ENCODE measurements at places on chromosomes 1 and 21.

DNA sequence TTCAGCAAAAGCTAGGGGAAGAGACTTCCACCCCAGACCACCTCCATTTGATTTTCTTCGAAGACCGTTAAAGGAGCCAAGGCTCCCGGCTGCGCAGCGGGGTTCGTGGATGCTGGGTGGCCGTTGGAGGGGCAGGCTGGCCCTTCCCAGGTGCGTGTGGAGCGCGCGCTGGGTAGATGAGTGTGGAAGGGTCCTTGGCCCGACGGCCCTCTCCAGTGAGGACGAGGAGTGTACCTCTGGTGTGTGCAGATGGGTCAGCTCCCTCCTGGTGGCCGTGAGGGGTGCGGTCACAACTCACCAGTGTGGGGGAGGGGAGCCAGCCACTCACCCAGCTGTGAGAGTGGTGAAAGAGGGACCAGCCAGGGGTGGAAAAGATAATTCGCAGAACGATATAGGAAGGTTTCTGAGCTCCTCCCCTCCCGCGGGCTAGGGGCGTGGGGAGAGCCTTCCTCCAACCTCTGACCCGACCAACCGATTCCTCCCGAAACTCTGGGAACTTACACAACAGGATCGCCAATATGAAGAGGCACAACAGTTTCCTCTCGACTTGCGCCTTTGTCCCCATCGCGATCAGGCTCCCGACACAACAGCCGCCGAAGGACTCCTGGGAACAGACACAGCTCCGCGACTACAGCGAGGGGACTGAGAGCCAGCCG, at the start of gene F11R:
TSS of gene F11R (minus strand) at position 644 of the 656 bp plus-strand sequence. CDS start at position 565, 79 bp downstream.
- DNase-seq, result no peak

DNA sequence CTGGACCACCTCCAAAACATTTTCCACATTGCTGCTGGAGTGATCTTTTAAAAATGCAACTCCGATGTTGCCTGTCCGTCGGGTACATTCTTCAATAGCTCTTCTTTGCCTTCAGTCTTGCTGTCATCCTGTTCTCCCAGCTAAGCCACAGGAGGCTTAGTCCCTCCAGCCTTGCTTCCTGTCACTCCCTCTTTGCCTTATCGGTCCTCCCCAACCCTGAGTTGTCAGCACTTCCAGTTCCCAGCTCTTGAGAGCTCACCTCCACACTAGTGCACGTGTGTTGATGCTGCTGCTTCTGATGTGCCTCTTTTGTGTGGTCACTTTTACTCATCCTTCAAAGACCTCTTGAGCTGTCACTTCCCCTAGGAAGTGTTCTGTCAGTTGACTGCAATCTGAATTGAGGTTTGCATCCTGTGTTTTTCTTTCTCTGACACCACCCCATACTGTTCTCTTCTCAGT, 15.3 kb downstream of the UCK2 start:
- DNase-seq, result no peak

DNA sequence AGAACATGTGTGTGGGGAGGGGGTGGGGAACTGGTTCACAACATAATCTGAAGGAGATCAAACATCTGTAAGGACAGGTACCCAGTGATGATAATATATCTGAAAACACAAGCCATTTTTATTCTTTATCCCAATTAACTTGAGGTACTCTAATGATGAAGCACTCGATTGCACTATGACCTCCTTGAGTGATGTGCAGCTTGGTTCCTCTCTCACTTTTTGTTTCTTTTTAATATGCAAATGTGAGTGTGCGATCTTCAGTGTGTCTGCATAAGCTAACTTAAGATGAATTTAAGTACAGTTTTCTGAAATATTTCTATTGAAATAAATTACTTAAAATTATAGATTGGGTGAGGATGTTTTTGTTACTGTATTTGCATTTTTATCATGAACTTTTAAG, 50.6 kb upstream of the ANGPTL1 start:
- DNase-seq, result no peak

- no peak for DNase-seq
These were observed 42.4 kb downstream of the PDC start for GRCh38 chr1:186418503-186418902.

DNA sequence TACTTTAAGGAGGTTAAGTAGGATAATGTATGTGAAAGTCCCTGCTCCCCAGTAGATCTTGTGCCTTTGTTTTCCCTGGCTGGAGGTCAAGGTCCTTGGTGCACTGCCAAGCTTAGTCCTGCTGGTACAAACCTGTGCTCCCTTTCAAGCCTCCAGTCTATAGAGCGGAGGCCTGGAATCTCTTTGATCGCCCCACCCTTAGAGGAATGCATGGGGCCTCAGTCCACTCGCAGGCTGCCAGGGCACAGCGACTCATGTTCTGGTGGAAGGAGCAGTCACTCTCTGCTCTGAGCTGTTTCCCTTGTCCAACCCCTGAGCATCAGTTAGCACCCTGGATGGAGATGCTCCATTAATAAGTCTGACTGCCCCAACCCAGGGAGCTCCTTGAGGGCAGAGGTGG, 121.8 kb downstream of the HMGB4 start:
- DNase-seq, result no peak

- no peak for DNase-seq
These were observed 4.0 kb upstream of the TNFRSF14 start for GRCh38 chr1:2552189-2552588.

GRCh38 chr21:28615276-28615675, 377.4 kb downstream of the LTN1 start:
- no peak for DNase-seq

- DNase-seq, result no peak
These were observed 104.9 kb upstream of the TMPRSS2 start for GRCh38 chr21:41612674-41613532.

DNA sequence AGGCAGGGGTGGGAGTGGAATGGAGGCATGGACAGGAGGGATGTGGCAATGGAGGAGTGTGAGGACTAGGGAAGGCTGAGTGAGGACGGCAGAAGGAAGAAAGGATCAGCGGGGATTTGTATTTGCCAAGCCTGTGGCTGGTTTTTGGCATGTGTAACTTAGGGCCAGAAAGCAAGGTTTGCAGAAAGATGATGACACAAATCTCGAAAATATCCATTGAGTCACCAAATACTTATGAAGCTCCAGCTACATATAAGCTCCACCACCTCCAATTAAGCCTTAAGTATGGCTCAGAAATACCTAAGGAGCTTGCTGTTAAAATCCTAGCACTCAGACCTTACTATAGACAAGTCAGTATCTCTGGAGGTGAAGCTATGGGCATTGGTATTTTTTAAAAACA, 90.1 kb downstream of the OMA1 start:
- no peak for DNase-seq

DNA sequence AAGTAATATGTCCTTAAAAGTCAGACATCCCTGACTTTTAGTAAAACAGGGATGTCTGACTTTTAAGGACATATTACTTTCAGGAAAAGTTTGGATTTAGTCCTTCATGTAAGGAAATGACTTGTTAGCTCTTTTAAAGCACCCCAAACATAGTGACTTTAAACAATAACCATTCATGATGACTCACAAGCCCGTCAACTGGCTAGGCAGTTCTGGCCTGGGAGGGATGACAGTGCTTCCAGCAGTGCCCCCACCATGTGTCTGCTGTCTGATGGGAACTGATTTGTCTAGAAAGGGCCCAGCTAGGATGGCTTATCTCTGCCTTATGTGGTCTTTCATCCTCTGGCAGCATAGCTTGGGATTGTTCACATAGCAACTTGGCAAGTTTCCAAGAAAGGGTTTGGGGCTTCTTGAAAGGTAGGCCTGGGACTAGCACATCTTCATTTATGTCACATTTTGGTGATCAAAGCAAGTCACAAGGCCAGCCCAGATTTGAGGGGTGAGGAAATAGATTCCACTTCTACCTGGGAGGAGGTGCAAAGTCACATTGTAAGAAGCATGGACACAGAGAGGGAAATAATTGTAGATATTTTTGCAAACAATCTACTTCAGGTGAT, 143.5 kb downstream of the C1orf94 start:
- DNase-seq, result no peak

DNA sequence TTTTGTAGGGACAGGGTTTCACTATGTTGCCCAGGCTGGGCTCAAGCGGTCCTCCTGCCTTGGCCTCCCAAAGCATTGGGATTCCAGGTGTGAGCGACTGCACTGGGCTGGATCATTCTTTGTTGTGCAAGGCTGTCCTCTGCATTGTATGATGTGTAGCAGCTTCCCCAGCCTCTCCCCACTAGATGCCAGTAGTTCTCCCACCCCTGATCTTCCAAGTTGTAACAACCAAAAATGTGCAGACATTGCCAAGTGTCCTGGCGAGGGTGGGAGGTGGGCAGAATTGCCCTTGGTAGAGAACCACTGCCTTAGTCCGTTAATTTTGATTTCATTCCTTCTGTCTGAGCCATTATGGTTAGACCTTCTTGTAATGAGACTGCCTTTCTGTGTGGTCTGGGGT, 7.2 kb downstream of the GALNT2 start:
- no peak for DNase-seq

DNA sequence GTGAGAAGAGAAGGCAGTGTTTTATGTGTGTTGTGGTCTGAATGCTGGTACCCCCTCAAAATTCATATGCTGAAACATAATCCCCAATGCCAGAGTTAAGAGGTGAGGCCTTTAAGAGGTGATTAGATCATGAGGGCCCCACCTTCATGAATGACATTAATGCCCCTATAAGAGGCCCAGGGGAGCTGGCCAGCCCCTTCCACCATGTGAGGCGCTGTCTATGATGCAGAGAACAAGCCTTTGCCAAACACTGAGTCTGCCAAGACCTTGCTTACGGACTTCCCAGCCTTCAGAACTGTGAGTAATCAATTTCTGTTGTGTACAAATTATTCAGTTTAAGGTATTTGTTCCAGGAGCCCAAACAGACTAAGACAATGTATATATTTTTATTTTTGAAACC, 20.2 kb downstream of the CAPZB start:
- no peak for DNase-seq

DNA sequence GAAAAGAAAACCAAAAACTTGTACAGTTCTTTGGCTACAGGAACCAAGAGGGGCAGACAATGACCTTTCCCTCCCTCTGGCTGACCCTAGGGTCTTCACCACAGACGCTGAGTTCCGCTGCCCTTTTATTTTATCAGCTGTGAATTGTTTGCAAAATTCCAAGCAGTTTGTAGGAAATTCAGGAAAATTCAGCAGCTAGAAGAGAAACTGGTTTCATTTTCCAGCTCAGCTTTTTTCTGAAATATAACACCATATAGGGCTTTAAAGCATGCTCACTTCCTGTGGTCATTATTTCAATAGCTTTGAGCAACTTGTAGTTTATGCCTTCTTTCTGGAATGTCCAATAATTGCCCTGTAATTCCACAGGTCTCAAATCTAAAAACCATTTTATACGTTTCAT, 5.5 kb upstream of the PIK3R3 start:
- DNase-seq, result no peak

- no peak for DNase-seq
These were observed 9.6 kb upstream of the GUCA2A start for GRCh38 chr1:42173961-42174735.

DNA sequence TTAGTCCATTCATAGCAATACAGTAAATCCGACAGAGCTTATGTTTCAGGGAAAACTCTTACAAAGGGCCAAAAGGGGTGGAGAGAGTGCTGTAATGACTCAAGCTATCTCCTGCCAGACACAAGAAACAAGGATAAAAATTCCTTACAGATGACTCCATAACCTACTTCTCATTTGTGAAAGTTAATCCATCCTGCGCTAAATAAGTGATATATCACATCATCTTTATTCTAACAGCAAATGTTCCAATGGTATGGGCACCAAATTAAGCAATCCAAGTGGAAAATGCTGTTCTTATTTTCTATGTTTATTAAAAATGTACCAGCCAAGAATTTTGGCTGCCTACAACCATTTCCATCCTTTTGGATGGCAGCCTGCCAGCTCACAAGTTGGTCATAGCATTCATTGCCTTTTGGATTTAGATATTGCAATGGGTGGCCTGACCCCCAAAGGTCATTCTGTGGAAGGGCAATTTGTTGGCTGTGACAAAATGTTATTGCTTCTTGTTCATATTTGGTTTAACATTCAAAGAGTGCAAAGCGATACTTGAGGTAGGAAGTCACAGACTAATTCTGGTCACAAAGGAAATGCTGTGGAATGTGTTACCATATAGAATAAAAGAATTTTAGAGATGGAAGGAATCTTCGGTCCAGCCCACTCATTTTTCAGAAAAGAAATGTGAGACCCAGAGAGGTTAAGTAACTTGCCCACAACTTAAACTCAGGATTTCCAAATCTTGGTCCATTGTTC, 2.8 kb upstream of the ENAH start:
- DNase-seq, result no peak

GRCh38 chr1:100930494-100930893, 34.6 kb downstream of the SLC30A7 start:
- DNase-seq, result no peak

DNA sequence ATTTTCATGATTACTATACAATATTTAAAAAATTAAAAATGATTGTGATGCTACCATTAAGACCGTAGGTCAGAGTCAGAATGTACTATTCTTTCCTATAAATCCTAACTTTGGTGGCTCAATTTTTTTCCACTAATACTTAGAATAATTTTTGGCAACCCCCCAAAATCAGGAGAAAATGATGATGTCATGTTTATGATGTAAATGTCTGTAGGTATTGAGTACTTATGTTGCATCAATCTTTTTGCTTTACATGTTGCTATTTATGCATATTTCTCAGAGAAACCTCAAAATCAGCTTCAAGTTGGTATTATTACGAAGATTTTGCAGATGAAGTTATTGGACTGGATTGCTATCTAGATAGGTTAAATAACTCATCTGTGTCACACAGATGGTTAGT, 371.2 kb downstream of the ADGRL2 start:
- DNase-seq, result no peak

GRCh38 chr21:29523646-29524045, 224.9 kb downstream of the BACH1 start:
- no peak for DNase-seq

- no peak for DNase-seq
These were observed 698 bp upstream of the UCK2 start for GRCh38 chr1:165826565-165827267.

- DNase-seq, result no peak
These were observed 25.7 kb downstream of the VAV3 start for GRCh38 chr1:107939256-107939655.

GRCh38 chr1:197595304-197595904, 179.9 kb downstream of the DENND1B start:
- no peak for DNase-seq

DNA sequence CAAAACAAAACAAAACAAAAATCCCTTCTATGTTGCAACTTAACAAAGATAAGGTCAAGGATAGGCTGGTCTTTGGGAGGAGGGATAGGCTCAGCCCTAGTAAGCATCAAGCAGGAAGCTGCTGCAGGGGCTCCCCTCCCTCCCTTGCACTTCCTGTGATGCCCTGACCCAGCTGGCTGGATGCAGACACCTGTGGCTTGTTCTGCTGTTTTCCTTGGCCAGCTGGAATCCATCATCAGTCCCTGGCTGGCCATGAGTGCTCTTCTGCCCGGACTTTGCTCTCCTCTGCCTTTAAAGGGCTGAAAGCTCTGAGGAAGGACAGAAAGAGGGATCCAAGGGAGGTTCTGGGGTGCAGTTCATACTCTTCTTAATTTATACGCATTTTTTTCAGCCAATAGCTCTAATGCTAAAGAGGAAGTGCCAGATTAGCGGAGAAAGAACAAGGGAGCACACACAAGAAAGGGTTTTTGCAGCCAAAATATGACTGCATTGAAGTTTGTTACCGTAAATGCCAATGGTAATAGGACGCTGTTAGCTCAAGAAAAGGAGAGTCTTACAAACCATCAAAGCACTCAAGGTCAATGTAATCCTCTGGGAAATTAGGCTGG, 19.9 kb upstream of the UBE2U start:
- DNase-seq, result no peak

- no peak for DNase-seq
These were observed 2.6 kb upstream of the KCNQ4 start for GRCh38 chr1:40780678-40781607.
